Stimulated activated CD8-positive, alpha-beta memory T cell treated with anti-CD3 and anti-CD28 coated beads, Interleukin-7, amount 100 ng/mL, for 1 hour (primary cell): ENCODE measurements at places on chromosomes 2 and 18.

GRCh38 chr2:2646433-2647051, 315.5 kb upstream of the MYT1L start:
- DNase-seq = no peak

- DNase-seq = peak; percentile 44
Observed at GRCh38 chr2:234446404-234447076, 50.3 kb downstream of the ARL4C start.

DNA sequence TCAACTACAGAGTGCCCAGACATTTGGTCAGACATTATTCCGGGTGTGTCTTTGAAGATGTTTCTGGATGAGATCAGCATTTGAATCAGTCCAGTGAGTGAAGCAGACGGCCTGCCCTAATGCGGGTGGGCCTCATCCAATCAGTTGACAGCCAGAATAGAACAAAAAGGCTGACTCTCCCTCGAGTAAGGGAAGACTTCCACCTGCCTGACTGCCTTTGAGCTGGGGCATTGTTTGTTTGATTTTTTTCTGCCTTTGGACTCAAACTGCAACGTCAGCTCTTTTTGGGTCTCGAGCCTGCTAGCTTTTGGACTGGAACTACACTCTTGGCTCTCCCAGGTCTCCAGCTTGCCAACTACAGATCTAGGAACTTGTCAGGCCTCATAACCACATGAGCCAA, 111.7 kb upstream of the AGAP1 start:
- DNase-seq = no peak

DNA sequence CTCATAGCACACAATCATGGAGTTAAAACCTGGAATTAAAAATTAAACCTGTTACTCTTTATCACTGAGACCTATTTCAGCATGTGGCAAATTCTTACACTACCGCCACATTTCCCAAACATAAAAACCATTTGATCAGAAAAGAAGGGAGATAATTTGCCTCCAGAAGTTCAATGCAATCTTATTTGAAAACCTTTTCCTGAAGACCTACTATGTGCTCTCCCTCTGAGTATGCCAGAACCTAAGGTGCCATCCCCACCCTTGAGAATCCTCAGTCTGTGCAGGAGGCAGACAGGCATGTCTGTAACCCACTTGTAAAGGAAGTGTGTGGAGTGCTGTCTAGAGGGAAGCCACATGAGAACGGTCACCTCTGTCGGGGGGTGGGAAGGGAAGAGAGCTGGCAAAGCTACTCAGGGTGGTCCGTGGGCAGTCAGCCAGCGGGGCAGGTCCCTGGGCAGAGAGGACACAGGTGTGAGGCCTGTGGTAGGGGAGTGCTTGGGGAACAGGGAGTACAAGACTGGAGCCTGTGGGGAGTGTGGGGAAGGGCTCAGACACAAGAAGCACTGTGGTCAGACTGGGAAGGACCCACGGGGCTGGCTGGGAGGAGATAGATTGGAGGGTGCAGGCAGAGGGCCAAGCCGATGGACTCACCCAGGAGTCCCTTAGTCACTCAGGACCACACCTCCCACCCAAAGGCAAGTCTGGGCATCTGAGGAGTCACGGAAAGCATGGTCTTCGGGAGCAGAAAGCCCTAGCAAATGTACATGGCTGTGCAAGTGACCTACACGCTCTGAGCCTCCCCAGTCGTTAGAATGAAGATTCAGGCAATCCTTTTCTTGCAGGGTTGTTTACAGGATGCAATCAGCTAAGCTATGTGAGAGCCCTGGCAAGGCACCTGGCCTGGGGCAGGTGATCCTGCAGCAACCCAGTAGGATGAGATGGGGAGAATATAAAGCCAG, 22.8 kb downstream of the CRACDL start:
- no peak for DNase-seq

GRCh38 chr2:19982268-19982667, 7.6 kb downstream of the WDR35 start:
- no peak for DNase-seq

DNA sequence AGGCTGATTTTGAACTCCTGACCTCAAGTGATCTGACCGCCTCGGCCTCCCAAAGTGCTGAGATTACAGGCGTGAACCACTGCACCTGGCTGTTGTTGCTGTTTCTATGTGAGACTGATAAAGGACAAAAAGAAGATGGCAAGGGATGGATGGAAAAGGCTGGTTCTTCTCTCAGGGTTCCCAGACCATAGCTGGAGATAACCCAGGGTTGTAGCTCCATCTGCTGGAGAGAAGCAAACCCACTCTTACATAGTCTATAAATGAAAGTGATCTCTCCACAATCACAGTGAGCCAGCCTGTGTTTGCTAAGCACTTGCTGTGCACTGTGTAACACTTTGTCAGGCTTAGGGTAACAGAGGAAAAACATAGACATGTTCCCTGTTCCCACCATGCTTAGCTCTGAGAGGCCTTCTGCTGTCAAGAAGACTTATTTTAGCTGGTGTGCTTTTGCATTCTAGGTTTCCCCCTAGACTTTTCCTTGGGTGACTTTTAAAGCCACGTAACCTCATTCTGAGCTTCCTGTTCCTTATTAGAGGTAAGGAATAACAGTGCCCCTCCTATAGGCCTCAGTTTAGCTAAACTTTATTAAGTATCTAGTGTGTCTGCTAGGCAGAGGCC, 49.7 kb downstream of the LIMS1 start:
- peak; percentile 23 for DNase-seq

DNA sequence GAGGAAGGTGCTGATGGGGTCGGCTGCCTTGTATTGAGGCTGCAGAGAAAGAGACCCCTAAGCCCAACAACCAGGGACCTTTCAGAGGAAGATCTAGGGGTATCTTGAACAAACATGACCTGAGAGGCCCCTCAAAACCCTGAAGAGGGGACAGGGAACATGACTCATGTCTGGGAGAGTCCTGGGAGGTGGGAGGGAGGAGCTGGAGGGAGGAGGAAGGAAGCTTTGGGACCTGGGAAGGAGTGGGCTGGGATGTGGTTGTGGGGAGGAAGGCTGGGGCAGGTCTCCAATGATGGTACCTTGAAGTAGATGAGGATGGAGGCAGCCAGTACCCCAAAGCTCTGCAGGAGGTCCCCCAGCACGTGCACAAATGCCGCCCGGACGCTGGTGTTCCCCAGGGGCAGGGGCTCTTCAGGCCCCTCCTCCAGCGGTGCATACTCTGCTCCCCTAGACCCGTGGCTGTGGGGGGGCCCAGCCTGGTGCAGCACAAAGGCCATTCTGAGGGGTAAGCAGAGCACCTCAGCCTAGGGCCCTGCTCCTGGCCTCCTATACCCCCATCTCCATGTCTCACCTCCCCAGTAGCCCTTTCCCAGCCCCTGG, 5.9 kb downstream of the SLC30A3 start:
- DNase-seq = no peak

DNA sequence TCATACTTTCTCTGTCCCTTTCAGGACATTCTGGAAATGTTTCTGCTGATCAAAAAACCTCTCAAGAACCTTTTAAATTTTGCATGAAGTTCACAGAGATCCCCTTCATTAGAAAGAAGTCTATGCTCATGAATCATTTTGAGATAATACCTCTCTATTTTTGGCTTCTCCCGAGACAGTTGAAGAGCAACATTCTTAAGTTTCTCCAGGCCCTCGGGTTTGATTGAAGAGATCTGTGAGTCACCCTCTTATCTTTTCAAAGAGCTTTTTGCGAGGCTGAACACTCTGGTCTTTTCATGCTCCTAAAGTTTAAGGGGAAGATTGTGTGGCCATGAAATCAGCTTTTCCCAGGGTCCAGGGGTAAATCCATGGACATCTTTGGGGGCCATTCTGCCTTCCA, 354.2 kb downstream of the FBXO15 start:
- DNase-seq = no peak

DNA sequence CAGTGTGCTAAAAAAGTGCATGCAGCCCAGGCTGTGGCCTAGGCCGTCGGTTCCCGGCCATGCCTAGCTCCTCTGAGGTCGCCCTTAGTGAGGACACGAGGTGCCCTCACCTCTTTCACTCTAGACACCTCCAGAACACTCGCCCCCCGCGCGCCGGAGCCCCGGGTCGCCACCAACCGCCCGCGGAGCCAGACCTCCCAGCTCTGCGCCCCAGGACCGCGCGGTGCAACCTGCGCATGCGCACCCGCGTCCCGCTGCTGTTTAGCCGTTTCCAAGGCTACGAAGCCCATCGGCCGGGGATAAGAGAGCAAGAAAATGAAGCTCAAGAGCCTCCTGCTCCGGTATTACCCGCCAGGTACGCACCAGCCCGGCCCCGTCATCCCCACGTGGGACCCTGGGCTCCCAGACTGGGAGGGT, at the start of gene DAW1:
TSS of gene DAW1 (plus strand) at position 257 of the 417 bp plus-strand sequence. CDS start at position 316, 59 bp downstream.
- DNase-seq = no peak

- no peak for DNase-seq
Observed at GRCh38 chr2:69157441-69157840, 144.5 kb downstream of the ANTXR1 start.

DNA sequence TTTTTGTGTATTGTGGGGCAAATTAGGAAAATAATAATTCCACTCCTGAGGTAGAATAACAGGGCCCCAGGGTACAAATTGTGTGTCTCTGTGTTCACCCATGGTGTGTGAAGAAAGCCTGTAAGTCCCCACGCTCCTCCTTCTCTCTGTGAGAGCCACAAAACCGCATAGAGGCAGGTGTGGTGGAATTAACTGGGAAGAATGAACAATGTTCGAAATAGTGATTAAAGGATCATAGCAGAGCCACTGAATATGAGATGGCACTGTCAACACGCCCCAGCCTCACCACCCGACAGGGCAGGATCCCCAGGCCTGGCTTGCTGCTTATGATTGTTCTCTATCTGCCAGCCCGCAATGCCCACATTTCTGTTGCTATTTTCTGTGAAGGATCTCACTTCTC, 14.1 kb downstream of the IL1RN start:
- no peak for DNase-seq

DNA sequence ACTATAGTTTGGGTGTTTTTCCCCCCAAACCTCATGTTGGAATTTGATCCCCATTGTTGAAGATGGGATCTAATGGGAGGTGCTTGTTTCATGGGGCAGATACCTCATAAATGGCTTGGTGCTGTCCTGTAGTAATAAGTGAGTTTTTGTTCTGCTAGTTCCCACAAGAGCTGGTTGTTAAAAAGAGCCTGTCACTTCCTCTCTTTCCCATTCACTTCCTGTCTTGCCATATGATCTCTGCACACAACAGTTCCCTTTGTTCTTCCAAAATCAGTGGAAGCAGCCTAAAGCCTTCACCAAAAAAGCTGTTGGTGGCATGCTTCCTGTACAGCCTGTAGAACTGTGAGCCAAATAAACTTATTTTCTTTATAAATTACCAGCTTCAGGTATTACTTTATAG, 768.2 kb upstream of the VRK2 start:
- no peak for DNase-seq

GRCh38 chr2:216742411-216742810, 47.1 kb upstream of the IGFBP5 start:
- DNase-seq = no peak

DNA sequence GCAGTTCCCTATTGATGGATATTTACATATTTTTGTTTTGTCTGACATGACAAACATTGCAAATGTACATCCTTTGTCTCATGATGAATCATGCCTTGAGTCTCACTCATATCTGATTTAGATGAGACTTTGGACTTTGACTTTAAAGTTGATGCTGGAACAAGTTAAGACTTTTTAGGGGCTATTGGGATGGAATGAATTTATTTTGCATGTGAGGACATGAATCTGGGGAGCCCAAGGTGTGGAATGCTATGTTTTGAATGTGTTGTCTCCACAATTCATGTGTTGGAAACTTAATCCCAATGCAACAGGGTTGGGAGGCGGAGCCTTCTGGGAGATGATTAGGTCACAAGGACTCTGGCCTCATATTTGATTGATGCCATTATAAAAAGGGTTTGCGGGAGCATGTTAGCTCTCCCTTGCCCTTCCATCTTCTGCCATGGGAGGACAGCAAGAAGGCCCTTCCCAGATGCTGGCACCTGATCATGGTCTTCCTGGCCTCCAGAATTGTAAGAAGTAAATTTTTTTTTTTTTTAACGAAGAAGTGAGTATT, 29.1 kb upstream of the INO80D start:
- no peak for DNase-seq

DNA sequence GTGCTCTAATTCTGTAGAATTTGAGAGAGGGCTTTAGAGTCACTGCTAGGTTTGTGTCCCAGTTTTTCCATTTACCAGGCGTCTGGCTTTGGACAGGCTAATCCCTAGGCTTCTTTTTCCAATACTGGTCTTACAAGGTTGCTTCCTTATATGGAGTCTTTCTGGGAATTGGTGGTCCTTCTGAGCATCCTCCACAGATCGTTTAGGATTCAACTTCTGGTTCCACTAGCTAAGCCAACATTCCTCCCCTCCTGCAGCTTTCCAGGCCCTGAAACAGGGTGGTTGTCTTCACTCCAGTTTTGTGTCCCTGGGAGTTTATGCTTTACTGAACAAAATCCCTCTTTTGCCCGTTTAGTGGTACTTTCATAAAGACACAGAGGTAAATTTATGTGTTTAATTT, 170.6 kb downstream of the CERS6 start:
- no peak for DNase-seq

- no peak for DNase-seq
Observed at GRCh38 chr2:21676676-21677075, 552.9 kb downstream of the TDRD15 start.

GRCh38 chr2:199467066-199467822, 9.5 kb upstream of the SATB2 start:
- DNase-seq = no peak

- DNase-seq = no peak
Observed at GRCh38 chr2:239115616-239116015, 267.7 kb downstream of the TWIST2 start.

DNA sequence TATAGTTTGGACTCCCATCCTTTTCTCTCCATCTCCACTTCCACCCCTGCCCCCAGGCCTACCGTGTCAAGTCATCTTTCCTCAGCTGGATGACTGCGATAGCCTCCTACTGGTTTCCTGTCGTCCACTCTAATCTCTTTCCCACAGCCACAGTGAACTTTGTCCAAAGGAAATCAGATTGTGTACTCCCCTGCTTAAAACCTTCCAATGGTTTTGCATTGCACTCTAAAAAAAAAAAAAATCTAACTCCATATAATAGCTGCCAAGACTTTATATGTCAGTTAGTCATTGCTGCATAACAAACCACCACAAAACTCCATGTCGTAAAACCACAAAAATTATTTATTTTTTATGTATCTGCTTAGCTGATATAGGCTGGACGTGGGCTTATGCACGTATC, 160.2 kb upstream of the CCDC68 start:
- no peak for DNase-seq

- DNase-seq = no peak
Observed at GRCh38 chr2:32937602-32938448, 8.9 kb upstream of the LTBP1 start.

GRCh38 chr2:241071677-241072111, 30.4 kb downstream of the MTERF4 start:
- DNase-seq = no peak
